ENCODE measurements at places on chromosomes 3 and 15. TPM values are rescaled to one million over a fixed set of nuclear protein-coding genes. Genes with fewer than 3 reads are reported as not detected.

IGSF11 gene
- not detected for total RNA-seq

IGSF10 gene
- total RNA-seq = 7.3 TPM

ANKRD34C gene
- total RNA-seq = not detected

ZNF80 gene
- not detected for total RNA-seq

GJD2 gene
- total RNA-seq = not detected

TNFSF10 gene
- total RNA-seq = not detected

NUSAP1 gene
- total RNA-seq = 10.9 TPM

SERINC4 gene
- not detected for total RNA-seq

USP13 gene
- 7.0 TPM for total RNA-seq
